CD8-positive, alpha-beta memory T cell (primary cell): ENCODE measurements at places on chromosomes 7 and 10. TPM values are rescaled to one million over a fixed set of nuclear protein-coding genes. Genes with fewer than 3 reads are reported as not detected.

Gene HBP1
- total RNA-seq = 17.2 TPM

Gene LIPM
- total RNA-seq = not detected

Gene ASZ1
- not detected for total RNA-seq

Gene SMKR1
- 11.6 TPM for total RNA-seq

Gene TCAF2
- 18.0 TPM for total RNA-seq

Gene PIP
- not detected for total RNA-seq

Gene NPY
- not detected for total RNA-seq

Gene CYP26A1
- not detected for total RNA-seq

Gene MCMBP
- 136 TPM for total RNA-seq

Gene PROSER2
- total RNA-seq = 1.5 TPM

Gene HMX3
- total RNA-seq = not detected

Gene CALD1
- 3.3 TPM for total RNA-seq

Gene BICC1
- not detected for total RNA-seq

Gene BAMBI
- total RNA-seq = 1.4 TPM

Gene HTR7
- not detected for total RNA-seq

Gene SPDYE2
- total RNA-seq = not detected

Gene DPP6
- not detected for total RNA-seq

Gene INHBA
- not detected for total RNA-seq

Gene NKX1-2
- total RNA-seq = not detected

Gene SLC39A12
- not detected for total RNA-seq

Gene MTG1
- 53.9 TPM for total RNA-seq

Gene AMPH
- not detected for total RNA-seq

Gene HOXA10
- not detected for total RNA-seq

Gene OR13A1
- not detected for total RNA-seq

Gene SORCS1
- total RNA-seq = not detected

Gene HTR5A
- not detected for total RNA-seq

Gene ST8SIA6
- not detected for total RNA-seq

Gene VPS26A
- total RNA-seq = 44.8 TPM

Gene LRMDA
- total RNA-seq = not detected

Gene VGF
- 0.13 TPM for total RNA-seq

Gene SYT15B
- total RNA-seq = 0.22 TPM
